Hippocampal formation (tissue), 2 donors: ENCODE measurements at places on chromosomes 16 and 17.

DNA sequence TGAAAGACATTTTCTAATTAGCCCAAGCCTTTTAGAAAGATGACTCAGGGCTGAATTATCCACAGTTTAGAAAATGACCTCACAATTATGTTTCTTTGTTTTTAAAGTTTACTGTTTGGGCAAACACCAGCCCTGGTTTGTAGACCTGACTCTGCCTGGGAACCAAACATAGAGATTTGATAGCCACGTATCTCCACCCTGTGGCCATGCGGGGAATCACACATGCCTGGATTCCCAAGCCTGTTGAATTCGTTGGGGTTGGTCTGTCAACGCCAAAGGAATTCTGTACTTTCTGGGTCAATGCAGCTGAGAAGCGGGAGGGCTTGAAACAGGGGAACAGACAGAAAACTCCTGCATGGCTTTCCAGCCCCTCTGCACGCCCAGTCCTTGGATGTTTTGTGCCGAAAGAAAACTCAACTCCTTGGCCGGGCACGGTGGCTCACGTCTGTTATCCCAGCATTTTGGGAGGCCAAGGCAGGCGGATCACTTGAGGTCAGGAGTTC lies 26.9 kb downstream of the CD300A start:
- peak; percentile 59 for DNase-seq

GRCh38 chr17:49384951-49385350 lies 22.9 kb upstream of the ZNF652 start:
- no peak for DNase-seq

- DNase-seq = no peak
These were observed 9.2 kb downstream of the TBKBP1 start for GRCh38 chr17:47703191-47703591.

DNA sequence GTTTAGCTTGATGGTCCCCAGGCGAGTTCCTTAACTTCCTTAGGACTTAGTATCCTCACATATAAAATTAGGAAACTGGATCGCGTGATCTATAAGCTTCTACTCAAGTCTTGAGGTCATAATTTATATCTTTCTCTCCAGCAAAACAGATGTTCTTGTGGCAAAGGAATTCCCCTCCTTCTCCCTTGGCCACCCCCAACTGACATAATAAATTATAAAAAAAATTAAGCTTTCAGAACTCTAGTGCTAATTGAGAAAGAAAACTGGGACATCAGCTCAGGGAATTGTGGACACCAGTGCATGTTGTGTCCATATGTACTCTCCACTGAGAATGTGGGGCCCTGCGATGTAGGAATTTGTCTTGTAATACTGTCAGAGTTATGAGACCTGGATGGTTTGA lies 13.5 kb downstream of the GNAO1 start:
- DNase-seq = no peak

- DNase-seq = no peak
These were observed 47.2 kb upstream of the SLC47A1 start for GRCh38 chr17:19486351-19487023.

DNA sequence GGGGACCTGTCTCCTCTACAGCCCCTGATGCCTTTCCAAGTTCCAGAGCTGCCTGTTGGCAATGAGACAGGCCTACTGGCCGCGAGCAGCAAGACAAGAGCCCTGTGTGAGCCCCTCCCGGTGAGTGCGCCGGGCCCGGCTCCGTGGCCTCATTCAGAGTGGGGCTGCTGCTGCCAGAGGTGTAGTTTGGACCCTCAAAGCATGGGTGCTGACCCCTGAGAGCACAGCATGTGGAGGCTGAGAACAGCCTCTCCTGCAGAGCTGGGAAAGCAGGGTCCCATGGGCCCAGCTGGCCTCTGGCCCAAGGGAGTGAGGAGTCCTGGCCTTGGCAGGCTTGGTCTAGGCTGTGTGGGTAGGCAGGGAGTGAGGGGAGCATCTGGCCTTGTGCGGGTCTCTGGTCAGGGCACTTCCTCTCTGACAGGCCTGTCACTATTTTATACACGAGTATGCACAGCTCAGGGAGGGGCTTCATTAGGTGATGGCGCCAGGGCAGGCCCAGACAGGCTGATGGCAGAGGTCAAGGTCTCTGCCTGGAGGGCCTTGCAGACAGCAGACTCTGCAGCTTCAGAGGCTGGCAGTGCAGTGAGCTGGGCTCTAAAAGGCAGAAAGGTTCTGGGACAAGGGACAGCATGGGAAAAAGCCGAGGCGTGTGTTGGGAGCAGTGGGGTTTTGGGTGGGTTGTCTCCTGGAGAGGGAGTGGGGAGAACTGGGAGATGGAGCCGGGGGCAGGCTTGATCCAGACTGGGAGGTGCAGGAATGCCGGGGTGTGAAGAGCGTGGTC lies 43.4 kb downstream of the ADCY7 start:
- no peak for DNase-seq

GRCh38 chr16:87493608-87494280 lies 920 bp upstream of the ZCCHC14 start:
- no peak for DNase-seq

DNA sequence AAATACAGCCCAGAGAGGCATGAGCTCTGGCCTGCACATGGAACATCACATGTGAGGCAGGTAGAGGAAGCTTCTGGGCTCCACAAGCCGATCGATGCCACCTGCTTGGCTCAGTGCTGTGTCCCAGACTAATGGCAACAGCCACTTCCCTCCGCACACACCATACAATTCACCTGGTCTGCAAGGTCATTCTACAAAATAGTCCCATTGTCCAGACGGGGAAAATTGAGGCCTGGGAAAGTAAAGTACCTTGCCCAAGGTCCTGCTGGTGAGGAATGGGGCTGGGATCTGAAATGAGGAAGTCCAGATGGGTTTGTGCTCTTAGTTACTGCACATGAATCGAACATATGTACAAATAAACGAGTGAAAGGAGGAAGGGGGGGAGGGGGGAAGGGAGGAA lies 88.0 kb downstream of the LITAF start:
- DNase-seq = no peak

DNA sequence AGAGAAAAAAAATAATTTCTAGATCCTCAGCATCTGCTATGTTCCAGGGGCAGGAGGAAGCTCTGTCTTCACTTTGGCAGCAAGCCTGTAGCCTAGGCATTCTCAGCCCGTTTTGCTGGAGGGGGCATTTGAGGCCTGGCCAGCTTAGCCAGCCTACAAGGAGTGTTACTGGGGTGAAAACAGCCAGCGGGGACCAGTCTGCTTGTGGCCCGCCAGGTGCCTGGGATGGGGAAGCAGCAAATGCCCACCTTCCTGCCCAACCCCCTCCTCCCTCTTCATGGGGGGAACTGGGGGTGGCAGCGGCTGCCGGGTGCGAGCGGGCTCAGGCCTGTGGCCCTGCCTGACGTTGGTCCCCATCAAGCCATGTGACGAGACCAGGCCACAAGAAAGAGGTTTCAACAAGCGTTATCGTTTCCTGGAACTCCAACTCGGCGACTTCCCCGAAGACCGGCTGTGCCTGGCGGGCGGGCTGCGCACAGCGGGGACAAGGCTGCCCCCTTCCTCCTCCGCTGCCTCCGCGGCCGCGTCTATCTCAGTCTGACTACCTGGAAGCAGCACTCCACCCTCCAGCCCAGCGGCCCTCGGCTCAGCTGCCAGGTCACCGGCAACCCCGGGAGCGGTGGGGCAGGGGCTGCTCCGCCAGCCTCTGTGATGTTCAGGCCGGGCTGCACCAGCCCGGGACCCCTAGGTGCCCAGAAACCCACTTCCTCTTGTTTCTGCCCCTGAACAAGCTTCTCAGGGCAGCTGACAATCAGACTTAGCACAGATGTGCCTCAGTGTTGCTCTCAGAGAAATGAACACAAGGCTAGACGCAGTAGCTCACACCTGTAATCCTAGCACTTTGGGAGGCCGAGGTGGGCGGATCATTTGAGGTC lies 22.9 kb downstream of the SOCS1 start:
- DNase-seq = peak; percentile 1

GRCh38 chr17:50889528-50890118 lies 23.5 kb upstream of the TOB1 start:
- no peak for DNase-seq

DNA sequence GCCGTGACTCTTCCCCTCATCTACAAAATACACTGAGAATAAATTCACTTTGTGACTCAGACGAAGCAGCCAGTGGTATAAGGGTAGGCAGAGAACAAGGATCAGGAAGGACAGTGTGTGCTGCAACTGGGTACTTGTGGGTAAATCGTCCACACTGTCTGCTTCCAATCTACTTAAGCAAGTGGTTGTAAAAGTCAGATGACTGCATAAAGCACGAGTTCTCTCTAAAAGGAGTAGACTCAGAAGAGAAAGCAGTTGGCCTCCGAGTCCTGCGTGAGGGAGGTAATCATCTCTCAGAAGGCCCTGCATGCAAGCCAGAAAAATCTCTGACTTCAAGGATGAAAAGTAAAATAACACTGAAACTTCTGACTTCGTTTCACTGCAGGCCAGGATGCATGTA lies 43.1 kb downstream of the ANKFY1 start:
- no peak for DNase-seq

DNA sequence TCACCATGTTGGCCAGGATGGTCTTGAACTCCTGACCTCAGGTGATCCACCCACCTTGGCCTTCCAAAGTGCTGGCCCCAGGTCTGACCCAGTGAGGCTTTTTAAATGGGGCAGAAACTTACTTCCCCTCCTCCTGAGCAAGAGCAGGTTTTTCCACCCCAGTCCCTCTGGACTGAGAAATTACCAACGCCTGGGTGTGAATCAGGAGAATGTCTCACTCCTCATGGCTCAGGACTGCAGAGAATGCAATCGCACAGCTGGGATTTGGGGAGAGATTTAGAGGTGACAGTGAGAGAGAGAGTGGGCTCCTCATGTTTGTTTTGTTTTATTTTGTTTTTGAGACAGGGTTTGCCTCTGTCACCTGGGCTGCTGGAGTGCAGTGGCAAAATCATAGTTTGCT lies 203.6 kb downstream of the RAB11FIP4 start:
- DNase-seq = no peak

DNA sequence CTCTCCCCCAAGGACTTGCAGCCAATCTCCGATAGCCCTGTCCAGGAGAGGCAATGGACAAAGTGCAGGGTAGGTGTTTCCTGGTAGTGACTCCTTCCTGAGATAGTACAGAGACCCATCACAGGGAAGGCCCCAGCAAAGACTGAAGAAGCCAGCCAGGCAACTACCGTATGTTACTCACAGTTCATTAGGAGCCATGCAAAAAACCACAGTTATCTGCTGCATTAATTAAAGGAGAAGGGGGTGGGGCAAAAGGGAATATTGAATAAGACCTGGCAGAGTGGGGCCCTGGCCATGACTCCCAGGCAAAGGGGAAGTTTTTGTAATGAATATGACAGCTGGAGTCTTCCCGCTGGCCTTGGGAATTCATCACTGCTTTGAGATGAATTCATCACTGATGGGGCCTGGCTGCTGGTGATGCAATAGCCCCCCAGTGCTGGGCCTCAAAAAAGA lies 2.5 kb upstream of the SLC13A2 start:
- DNase-seq = no peak

DNA sequence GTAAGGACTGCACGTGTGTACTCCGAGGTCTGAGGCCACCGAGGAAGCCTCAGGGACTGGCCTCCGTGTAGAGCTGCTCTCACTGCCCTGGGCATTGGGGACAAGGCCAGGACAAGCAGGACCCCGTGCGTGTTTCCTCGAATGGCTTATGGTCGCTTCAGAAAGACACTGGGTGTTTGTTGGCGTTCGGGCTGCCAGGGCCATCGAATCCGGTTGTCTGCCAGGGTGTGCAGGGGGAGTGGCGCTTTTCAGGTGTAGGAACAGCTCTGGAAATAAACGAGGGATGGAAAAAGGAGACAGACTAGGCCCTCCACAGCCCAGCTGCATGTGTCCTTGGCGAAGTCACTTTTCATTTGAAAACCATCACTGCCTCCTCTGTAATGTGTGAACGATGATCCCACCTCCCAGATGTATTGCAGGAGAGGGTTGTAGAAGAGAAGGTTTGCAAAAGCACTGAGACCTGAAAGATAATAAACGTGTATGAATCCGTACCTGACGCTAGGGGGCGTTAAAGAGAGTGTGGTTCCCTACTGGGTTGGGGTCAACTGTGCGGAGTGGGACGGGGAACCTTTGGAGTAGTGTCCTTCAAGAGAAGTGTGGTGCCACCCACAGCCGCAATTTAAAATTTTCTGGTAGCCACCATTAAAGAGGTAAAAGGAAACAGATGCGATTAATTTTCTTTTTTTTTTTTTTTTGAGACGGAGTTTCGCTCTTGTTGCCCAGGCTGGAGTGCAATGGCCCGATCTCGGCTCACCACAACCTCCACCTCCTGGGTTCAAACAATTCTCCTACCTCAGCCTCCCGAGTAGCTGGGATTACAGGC lies 2.1 kb upstream of the ZSCAN10 start:
- DNase-seq = no peak

DNA sequence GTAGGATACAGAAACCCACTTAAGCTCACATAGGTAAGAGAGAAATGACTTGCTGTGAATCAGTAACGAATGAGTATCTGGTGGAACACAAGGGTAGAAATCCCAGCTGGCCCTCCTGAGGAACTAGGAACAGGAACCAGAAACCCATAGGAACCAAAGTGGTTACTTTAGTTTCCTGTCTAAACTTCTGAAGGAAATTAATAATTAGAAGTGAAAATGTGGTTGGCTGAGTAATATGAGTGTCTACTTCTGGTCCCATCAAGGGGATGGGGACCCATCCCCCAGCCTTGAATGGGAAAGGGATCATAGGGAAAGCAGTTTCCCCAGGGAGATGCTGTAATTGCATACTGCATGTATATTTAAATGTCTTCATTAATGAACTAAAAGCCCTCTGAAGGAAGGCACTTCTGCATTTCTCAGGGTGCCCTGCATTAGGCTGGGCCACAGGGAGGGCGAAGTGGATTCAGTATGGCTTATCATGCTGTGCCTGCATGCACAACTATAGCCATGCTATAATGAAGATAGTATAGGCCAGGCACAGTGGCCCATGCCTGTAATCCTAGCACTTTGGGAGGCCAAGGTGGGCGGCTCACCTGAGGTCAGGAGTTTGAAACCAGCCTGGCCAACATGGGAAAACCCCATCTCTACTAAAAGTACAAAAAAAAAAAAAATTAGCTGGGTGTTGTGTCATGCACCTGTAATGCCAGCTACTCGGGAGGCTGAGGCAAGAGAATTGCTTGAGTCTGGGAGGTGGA lies 45.6 kb downstream of the CYB5B start:
- no peak for DNase-seq
